ENCODE measurements at places on chromosomes 4 and X.
A peak's percentile ranks its signal among the peaks of the same experiment; 100 is the strongest.

- DNase-seq: no peak
Observed at GRCh38 chr4:36213977-36214376, 30.3 kb downstream of the ARAP2 start.

DNA sequence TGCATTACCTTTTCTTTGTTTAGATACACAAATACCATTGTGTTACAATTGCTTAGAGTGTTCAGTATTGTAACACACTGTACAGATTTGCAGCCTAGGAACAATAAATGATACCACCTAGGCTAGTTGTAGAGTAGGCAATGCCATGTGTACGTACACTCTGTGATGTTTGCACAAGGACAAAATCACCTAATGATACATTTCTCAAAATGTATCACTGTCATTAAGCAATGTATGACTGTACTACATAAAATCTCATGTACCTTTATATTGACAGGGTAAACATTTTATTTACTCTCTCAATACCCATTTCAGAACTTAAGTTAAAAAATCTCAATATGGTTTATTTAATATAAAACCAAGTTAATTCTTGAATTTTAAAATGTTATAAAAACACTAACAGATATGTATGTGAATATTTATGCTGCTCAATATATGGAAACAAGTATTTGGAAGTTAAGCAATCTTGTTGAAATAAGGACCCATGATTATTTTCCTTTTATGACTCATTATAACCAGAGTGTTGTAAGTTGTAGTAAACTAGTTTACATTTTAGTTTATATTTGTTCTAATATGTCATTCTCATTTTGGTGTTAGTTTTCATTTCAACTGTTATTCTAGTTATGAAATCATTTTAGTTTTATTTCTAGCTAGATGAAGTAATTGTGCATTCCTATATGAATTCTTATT is 409.2 kb downstream of the TLL1 start:
- DNase-seq: no peak

- DNase-seq: no peak
Observed at GRCh38 chrX:17882680-17883079, 21.6 kb upstream of the RAI2 start.

DNA sequence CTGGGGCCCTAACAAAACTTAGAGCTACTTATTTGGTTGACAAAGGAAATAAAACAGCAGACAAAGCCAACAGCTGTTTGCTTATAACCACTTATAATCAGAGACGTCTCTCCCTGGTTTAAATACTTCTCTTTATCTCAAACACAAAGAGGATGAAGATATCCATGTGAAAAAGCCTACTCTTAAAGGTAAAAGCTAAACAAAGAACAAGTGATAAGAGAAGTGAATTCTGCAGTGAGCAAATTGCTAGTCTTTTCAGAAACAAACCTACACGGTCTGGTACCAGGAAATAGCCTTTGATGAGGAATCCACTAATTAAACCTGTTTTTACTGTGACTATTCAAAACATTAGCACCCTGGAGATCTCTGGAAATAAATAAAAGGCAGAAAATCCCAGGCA is 46.7 kb downstream of the GRIA3 start:
- no peak for DNase-seq

- no peak for DNase-seq
Observed at GRCh38 chr4:101806914-101807313, 16.4 kb downstream of the BANK1 start.

- no peak for DNase-seq
Observed at GRCh38 chr4:188612659-188613058, 473.4 kb downstream of the TRIML1 start.

DNA sequence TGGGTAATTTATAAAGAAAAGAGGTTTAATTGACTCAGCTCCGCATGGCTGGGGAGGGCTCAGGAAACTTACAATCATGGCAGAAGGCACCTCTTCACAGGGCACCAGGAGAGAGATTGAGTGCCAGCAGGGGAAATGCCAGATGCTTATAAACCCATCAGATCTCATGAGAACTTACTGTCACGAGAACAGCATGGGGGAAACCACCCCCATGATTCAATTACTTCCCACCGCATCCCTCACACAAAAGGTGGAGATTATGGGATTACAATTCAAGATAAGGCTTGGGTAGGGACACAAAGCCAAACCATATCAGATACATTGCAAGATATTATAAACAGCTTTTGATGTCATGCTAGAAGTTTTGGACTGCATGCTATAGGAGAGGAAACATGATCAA is 204.3 kb downstream of the VEGFC start:
- no peak for DNase-seq

GRCh38 chr4:67874986-67875385 is 8.8 kb downstream of the TMPRSS11D start:
- no peak for DNase-seq

DNA sequence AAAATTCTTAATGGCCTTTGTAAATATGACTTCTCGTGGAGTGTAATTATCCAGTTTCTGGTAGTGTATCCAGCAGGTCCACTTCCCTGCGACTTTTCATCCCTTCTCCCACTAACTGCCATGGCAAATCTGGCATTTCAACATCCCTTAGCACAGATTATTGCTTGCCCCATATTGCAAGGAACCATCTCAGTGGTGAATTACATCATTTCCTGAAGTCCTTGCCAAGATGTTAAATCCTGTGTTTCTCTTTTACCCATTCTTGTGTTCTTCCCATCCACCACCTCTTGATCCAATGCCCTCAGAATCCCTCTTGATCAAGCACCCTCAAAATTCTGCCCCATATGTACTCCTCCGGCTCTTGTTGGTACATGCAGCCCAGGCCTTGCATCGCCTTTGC is 88.1 kb upstream of the ZNF81 start:
- no peak for DNase-seq

DNA sequence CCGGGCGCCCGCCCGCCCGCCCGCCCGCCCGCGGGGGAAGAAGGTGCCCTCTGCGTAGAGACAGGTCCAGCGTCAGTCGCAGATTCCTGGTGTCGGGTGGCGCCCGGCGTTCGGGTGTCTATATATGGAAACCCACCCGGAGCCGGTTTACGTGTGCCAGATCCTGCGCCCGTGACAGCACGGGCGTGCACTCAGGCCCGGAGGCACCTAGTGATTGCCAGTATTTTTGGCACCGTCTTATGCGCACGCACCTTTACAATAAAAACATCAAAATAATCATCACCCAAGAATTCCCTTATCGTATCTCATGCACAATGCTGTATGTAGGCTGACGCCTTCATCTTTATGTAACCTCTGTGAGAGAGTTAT is 519 bp downstream of the SLC25A4 start:
- DNase-seq: peak; percentile 29

- no peak for DNase-seq
Observed at GRCh38 chr4:38965866-38966265, 66.3 kb downstream of the TMEM156 start.
